ENCODE measurements at places on chromosomes 6 and 20.

- no peak for DNase-seq
Measured at GRCh38 chr6:27674882-27675281, 202.0 kb upstream of the ZNF184 start.

- DNase-seq = no peak
Measured at GRCh38 chr20:49630396-49630951, 62.5 kb upstream of the PTGIS start.

DNA sequence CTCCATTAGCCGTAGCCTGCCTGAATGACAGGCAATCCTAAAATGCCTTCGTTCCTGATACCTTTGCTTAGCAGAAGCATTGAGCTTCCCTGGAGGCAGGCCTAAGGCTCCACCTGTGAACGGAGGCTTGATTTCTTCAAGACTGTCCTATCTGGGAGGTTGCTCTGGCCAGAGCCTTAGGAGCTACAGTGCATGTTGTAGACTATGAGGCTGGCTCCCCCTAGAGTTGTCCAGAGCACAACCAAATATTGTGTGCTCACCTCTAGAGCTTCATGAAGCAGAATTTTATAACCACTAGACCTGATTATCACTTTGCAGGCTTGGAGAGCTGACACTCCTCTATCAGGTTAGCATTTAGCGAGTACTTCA is 217.8 kb downstream of the MAFB start:
- peak; percentile 27 for DNase-seq

- DNase-seq = no peak
Measured at GRCh38 chr6:94636780-94637385, 940.5 kb upstream of the MANEA start.

DNA sequence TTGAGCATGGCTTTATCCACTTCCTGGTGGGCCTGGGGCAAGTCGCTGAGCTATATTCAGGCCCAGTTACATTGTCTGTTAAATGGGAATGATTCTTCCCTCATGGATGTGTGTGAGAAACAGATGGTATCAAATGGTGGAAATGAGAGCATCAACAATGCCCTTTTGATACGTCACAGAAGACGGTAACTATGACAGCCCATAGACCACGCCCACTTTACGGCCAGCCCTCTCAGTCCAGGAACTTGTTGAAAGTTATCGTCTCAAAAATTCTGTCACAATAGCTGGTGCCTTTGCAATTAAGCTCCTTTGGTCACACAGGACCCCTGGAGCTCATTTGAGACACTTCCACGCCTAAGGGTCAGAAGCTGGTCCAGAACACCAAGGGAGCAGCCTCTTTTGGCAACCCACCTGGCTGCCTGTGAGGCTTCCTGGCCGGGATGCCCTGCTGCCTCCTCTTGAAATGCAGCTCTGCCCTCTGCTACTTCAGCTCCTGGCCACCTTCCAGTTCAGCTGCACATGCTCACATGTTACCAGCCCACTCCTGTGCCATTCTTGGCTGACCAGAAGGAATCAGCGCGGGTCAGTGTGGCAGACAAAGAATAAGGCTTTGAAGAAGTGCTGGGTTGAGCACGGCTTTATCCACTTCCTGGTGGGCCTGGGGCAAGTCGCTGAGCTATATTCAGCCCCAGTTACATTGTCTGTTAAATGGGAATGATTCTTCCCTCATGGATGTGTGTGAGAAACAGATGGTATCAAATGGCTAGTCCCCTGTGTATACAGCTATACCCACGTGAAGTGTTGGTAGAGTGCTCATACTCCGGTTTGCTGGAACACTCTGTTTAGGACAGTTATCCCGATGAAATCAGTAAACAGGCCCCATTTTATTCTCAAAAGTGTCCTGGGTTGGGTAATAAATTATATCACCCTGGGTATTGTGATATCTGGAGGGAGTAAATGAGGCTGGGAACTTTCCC is 199.2 kb upstream of the SUPT3H start:
- DNase-seq = no peak

GRCh38 chr20:3904857-3905256 is 15.7 kb downstream of the PANK2 start:
- DNase-seq = no peak

- DNase-seq = no peak
Measured at GRCh38 chr6:136880748-136881460, 41.2 kb upstream of the SLC35D3 start.

- peak; percentile 73 for DNase-seq
Measured at GRCh38 chr20:10090588-10091166, 55.9 kb downstream of the ANKEF1 start.

DNA sequence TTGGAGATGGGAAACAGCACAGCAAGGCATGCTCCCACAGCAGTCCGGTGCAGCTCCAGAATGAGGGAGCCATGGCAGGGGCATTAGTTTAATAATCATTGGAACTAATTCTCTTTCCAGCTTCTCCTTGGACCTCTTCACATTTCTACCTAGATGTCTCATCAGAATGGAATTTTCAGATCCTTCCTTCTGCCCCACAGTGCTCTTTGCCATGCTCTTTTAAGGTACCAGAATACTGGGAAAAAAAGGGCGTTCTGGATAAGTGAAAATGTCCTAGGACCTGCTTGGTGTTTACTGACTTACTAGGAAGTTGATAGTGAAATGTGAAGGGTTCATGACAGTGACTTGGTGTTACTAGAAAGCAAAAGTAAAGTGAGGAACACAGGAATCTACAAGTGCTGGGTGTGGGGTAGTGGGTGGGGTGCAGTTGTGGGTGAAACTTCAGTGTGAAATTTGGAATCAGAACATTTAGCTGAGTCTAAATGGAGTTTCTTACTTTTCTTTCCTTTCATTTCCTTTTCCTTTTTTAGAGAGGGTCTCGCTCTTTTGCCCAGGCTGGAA is 207.1 kb downstream of the ARID1B start:
- no peak for DNase-seq

- DNase-seq = no peak
Measured at GRCh38 chr20:21820688-21821087, 115.2 kb downstream of the PAX1 start.

- no peak for DNase-seq
Measured at GRCh38 chr20:23683807-23684206, 5.0 kb downstream of the CST4 start.

DNA sequence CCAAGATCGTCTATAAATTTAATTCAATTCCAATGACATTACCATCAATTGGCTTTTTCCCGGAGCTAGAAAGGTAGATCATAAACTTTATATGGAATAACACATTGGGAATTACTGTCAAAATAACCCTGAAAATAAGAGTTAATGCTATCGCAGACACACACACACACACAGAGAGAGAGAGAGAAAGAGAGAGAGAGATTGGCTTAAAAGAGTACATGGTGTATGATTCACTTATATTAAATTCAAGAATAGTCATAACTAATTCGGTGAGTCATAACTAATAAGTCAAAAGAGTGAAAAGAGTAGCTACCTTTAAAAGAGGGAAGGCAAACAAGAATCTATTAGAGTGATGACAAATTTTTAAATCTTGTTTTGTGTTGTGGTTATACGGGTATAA is 425.5 kb downstream of the TBC1D32 start:
- no peak for DNase-seq

DNA sequence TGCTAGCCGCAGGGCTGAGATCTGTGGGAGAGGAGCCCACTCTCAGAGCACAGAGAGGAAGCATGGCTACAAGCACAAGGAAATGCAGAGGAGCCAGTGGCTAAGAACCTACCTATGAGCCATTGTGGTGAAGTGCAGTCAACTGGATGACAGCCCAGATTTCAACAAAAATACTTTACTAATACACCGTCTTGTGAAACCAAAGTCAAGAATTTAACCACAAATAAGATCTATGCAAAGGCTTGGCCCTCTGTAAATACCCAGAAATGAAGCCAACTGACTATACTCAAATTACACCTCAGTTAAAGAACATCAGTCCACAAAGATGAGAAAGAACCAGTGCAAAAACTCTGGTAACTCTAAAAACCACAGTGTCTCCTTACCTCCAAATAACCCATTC is 40.1 kb upstream of the PTCHD4 start:
- no peak for DNase-seq

DNA sequence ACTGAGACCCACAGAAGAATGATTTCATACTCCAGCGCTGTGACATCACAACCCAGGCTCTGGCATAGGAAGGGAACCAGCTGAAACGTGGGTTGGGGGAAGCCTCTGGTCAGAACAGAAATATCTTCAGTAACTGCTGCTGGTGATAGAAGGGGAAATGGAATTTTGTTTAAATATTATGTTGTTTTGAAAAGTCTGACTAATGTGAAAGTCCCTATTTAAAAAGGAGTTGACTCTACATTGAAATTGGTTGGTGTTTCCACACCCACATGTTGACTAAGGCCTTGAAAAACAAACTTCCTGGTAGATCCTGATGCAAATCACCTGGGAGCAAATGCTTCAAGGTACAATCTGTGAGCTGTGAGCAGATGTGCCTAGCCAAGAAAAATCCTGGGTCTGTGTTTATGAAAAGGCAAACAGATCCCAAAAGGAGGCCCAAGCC is 24.5 kb upstream of the TCP11 start:
- peak; percentile 64 for DNase-seq

DNA sequence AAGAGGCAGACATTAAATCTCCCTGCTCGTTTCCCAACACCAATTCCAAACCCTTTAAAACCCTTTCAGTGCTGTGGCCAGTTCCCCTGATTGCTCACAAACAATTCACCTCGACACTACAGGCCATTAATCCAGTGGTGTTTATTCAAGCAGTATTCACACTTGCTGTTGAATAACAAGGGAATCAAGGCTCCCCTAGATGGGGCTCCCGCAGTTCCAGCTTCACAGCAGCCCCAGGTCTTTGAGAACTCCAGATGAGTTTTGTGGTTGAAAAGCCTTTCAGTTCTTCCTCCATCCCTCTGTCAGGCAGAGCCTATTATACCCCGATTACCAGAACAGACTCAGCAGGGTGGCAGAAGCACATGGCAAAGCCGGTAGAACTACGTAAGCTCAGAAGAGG is 36.2 kb downstream of the JAG1 start:
- no peak for DNase-seq

DNA sequence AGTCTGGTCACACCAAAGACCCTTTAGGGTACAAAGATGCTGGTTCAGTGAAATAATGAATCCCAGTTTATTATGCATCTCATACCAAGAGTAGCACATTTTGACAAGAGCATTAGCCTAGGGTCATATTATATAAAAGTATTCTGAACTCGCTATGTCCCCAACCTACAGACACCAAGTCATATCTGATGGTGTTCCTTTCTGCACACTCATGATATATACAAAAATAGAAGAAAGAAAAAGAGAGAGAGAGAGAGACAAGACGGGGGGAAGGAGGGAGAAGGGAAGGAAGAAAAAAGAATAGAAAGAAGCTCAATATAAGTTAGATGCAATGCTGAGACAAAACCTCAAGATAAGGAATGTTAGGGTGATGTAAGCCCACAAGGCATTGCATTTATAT is 131.1 kb downstream of the DST start:
- DNase-seq = no peak

DNA sequence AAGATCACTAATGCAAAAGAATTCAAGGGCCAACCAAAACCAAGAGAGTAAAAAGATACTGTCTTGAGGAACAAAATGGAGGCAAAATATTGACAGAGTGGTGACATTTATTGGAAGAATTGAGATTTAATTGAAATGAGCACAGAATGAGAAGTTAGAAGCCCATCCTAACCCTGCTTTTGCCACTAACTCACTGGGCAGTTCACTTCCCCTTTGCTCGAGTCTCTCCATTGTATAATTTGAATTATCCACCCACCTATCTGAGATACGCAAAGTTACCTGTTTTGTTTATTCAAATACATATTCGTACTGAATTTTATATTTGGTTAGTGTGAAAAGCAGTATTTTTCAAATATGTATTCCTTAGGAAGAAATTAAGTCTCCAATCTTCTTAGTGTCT is 204.5 kb upstream of the PRDM1 start:
- DNase-seq = no peak

DNA sequence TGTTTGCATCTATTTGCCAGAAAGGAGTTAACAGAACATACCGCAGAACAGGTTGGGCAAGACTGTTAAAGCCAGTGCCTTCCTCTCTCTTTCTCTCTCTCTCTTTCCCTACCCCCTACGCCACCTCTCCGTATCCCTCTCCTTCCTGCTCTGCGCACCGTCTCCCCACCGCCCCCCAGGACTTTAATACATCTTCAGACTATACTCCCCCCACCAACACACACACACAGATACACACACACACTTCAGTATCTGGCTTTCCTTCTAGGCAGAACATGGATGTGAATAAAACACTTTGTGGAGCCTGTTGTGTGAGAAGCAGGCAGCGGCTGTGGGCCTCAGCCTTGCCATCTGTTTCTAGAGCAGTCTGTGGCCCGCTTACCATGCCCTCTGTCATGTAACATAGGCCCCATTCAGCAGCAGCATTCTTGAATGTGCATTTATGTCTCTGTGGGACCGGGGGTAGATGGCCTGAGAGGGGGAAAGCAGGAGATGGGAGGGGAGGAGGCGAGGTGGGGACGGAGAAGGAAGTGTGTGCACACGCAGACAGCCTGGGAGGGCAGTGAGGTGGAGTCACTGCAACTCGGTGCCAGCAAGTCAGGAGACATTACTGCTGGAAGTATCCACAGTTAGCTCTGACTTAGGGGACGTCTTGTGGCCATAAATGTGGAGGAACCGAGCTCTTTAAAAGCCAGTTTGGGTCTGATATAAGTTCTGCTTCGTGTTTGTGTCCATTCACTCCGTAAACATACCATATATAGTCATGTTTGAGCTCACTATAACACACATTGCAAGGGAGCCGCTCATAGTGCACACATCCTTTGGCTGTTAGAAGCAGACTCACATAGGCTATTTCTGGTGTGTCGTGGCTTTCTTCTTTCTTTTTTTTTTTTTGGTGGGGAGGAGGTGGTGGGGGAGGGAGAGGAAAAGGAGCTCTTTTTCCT is 38.4 kb downstream of the RREB1 start:
- DNase-seq = peak; percentile 80

DNA sequence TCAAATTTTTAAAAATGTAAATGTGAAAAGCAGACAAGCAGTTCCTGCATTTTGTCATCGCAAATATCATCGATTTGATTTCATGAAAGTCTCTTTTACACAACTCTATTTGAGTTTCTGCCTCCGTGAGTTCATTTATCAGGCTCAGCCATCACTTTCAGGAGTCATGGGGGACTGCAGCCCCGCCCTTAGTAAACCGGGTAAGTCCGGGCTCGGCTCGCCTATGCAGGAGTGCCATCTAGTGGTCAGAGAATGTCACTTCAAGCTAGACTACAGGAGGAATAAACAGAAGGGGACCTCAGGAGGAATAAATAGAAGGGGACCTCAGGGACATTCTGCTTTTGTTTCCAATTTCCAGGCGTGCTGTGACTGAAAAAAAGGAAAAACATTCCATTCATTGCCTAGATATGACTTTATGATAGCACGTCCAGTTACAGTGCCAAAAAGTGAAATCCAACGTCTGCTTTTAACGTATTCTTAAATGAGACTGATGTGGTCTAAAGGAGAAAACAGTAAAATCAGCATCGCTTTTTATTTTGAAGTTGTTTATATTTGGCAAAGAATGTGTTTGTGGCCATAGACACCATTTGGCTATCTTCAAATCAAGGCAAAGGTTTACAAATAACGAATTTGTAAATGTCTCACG is 333.9 kb downstream of the HACE1 start:
- DNase-seq = peak; percentile 88

Data from suppressor macrophage (primary cell).